ENCODE measurements at places on chromosomes 2 and 18.

DNA sequence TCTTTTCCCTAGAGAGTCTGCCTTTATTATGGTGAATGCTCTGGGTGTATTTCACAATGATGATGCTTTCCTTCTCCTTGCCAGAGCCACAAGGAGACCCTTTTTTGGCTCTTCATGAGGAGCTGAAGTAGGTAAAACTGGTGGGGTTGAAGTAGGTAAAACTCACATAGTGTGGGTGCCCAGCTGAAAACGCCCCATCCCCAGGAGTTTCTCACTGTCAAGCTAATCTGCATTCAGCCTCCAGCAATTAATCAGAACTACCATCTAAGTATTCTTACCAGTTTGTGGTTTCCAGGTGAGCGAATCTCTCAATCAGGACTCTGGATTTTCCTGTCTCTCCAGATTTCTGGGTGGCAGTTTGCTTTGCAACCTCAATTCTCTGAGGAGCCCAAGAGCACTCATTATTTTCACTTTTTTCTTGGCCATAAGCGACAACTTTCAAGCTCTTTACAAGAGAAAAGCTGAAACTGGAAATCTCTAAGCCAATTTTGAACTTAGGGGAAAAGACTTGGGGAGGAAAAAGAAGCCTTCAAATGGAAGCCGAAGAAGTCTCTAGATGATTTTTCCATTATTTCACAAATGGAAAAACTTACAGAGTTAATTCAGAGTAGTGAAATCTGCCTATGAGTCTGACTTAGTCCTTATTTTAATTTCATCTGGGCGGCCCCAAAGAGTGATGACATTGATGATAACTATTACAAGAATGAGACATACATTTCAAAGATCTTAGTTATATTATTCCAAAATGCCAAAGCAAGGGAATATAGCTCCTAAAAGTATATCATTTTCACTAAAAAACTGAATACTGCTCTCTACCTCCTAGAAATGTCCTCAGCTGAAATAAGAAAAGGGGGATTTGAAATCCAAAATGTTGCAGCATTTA lies 121.4 kb upstream of the MAP3K20 start:
- DNase-seq: no peak

DNA sequence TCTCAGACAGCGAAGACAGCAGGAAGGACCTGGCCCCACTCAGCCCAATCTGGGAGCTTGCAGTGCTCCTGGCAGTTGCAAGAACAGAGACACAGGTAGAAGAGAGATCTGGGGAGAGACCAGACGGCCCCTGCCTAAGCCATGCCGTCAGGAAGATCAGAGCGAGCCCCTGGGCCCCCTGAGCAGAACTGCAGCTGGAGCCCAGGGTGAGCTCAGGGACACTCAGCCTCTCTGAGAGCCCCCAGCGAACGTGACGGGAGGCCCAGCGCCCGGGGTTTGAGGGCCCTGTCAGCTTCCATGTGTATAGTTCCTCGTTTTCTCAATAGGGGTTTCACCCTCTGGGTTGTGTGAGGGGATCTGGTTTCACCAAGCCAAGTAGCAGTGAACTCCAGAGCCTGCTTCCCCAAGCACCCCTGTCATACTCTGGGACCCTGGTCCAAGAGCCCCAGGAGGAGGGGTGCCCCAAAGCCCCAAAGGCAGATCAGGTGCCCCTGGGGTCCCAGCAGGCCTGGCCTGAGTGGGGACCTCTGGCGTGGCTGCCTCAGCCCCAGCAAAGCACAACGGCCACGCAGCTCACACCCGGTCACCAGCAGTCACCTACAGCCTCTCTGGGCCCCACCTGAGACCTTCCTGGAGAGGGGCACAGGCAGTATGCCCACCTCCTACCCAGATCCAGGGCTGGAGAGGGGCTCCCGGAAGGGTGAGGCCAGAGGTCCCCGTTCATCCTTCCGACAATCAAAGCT lies 431.3 kb upstream of the MYT1L start:
- DNase-seq: no peak

- DNase-seq: peak; percentile 27
Observed at GRCh38 chr2:161414042-161415033, 1.8 kb upstream of the TBR1 start.

DNA sequence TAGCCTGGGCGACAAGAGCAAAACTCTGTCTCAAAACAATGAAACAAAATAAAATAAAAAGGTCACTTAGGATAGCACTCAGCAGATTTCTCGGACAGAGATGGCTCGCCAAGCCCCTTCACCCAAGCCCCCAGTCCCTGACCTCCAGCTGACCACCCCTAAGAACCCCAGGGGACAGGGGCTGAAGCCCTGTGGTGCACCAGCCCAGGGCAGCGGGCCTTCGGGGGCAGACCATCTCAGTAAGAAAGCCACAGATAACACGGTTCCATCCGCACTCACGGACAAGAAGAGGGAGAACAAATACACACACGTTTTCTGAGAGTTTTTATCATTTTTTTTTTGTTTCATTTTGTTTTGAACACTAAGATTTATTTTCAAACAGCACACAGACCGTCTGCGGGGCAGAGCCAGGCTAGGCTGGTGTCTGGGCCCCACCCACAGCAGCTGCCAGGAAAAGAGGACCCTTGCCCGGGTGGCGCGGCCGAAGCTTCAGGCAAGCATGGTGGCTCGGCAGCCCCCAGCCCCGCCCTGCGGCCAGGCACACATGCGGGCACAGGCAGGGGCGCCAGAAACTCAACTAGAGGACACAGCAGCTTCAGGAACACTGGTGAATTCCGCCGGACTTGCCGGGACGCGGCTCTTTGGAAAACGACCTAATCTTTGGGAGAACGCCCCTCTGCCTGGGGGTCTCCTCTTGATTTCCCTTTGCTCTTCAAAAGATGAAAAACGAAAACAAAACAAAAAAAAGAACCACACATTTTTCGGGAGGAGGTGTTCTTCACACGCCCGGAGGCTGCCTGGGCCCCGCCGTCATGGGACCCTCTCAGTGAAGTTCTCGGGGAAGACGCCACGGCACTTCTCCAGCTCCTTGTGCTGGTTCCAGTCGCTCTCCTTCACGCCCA lies 59.0 kb downstream of the BIN1 start:
- no peak for DNase-seq

DNA sequence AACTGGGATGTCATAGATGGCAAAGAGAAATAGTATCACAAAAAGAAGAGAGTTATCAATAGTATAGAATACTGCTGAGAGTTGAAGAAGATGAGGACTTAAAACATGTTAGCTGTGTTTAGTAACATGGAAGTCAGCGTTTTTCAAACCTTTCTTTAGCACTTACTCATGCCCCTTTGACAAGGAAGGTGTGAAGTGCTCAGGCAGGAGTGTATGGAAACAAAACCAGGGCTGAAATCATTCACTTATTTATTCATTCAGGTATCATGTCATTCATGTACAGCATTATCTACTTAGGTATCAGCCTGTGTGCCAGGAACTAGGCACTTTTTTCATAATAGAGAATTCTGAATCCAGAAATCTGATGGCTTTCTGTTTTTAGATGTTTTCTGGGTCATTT lies 27.2 kb downstream of the CD28 start:
- DNase-seq: no peak

DNA sequence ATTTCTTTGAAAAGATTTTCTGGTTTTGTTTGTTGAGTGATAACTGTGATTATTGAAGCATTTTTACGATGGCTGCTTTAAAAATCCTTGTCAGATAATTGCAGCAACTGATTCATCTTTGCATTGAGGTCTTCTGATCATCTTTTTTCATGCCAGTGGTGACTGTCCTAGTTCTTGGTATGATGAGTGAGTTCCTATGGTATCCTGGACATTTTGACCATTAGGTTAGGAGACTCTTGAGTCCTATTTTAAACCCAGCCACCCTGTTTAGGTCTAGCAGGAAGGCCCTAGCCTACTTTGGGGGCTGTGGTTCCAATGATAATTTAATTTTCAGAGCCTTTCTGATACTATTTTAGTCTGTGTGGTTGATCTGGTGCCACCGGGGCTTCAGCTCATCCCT lies 72.7 kb upstream of the REV1 start:
- no peak for DNase-seq

DNA sequence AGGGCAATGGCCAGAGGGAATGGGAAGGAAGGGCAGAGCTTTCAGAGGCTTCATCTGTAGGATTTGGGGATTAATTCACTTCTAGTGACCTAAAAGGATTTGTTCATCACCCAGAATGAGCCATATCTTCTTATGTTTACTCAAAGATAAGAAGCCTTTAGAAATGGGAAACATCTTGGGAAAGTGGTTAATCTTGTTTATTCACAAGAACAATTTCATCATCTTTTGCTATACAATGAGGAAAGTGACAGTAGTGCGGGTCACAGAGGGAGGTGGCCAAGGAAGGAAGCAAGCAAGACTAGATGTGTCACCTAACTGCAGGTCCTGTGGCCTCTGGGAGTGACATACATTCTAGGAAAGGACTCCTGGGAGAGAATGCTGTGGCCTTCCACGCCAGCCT lies 140.4 kb upstream of the ALPP start:
- no peak for DNase-seq

Measured in occipital lobe (tissue), 3 donors.